Mesendoderm (in vitro differentiated cells): ENCODE measurements at places on chromosomes 2 and 18.

DNA sequence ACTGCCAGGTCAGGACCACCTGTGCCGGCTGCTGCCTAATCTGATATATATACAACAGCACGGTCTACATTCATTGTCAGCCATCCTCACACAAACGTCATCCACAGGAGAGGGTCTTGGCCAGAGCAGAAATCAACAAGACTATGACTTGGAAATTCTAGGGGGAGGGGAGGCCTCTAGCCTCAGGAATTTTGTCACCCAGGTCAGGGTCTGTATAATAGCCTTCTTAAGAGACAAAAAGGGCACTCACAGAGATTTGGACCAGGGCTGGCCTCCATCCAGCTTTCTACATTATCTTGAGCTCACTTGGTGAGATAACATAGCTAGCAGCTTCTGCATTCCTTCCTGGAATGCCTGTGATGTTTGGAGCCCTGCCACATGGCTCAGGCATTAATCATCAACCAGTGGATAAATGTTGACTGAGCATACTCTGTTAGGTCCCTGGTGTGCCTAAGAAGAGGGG lies 50.4 kb upstream of the CTIF start:
- peak; percentile 98 for DNase-seq

DNA sequence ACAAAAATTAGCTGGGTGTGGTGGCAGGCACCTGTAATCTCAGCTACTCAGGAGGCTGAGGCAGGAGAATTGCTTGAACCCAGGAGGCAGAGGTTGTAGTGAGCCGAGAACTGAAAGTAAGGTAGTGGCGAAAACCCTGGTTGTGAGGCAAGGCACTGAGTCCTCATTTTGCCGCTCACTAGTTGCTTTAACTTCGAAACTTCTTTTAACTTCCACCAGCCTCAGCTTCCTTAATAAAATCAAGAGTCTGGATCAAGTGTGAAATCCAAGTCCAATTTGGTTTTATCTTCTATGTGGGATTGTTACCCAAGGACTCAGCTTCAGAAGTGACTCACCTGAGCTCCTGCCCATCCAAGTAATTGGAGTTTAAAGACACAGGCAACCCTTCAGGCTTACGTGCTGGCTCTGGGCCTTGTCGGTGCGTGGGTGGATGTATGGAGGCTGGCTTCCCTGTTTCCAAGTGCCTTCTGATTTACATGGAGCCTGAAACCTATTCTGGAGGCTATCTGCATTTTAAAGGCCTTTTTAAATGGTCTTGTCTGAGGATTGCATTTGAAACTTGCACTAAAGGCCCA lies 374.2 kb upstream of the ID2 start:
- DNase-seq, result no peak

DNA sequence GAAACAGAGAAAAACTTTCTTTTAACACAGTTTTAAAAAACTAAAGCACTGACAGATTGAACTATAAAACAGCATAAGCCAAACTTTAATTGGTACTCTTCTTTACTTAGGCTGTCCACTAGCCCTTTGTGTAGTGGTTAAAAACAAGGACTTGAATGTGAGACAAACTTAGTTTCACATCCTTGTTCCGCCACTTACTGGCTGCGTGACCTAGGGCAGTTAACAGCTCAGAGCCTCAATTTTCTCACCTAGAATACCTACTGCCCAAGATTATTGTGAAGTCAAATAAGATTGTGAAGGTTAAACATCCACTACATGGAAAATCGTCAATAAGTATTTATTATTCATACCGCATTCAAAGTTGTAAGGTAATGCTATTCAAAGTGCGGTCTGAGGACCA lies 2.0 kb downstream of the WDR35 start:
- DNase-seq, result no peak

- DNase-seq, result no peak
These were observed 118.2 kb downstream of the SPTBN1 start for GRCh38 chr2:54574107-54574859.

DNA sequence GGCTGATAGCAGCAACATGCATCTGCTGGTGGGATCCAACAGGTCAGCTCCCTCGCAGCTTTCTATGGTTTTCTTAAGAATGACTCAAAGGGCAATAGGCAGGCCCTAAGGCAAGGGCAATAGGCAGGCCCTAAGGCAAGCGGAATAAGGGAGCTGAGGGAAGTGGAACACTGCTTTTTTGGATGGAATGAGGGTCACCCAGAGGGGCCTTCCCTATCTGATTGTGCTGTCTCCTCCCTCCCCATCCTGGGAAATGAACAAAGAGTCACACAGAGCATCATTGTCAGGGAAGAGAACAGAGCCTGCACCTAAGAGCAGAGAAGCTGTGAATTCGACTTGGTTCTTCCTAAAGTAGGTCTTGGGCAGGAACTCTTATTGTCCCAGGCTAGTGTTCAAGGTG lies 43.3 kb upstream of the PTPRM start:
- DNase-seq, result peak; percentile 48

DNA sequence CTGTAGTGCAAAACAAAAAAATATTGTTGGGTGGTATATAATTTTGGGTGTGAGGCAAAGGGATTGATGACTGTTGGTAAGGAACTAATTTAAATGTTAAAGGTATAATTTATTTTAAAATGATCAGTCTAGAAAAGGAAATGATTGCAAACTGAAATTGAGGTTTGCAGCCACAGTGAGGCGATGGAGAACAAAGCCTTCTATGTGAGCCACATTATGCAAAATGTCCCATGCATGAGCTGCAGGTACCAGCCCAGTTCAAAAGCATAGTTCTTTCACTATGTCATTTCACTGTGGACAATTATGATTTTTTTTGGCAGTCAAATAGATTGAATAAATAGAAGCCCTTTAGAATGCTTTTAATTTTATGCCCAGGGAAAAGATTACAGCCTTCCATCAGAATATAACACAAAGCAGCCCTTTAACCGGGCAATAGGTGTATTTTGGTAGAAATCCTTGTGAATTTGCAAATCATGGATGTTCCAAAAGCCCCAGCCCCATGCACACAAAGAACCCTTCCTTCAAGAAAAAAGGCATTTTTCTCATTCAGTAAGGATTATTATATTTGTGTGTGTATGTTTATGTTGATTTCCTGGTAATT lies 1.7 kb downstream of the MAP2 start:
- DNase-seq, result peak; percentile 73

- no peak for DNase-seq
These were observed 555.8 kb upstream of the ID2 start for GRCh38 chr2:8125741-8126711.

GRCh38 chr2:19851116-19851695 lies 50.6 kb downstream of the TTC32 start:
- DNase-seq, result peak; percentile 51

- DNase-seq, result no peak
These were observed 77.9 kb upstream of the PHLPP1 start for GRCh38 chr18:62637403-62637802.

- DNase-seq, result peak; percentile 73
These were observed 3.1 kb downstream of the EGR4 start for GRCh38 chr2:73290049-73290839.

DNA sequence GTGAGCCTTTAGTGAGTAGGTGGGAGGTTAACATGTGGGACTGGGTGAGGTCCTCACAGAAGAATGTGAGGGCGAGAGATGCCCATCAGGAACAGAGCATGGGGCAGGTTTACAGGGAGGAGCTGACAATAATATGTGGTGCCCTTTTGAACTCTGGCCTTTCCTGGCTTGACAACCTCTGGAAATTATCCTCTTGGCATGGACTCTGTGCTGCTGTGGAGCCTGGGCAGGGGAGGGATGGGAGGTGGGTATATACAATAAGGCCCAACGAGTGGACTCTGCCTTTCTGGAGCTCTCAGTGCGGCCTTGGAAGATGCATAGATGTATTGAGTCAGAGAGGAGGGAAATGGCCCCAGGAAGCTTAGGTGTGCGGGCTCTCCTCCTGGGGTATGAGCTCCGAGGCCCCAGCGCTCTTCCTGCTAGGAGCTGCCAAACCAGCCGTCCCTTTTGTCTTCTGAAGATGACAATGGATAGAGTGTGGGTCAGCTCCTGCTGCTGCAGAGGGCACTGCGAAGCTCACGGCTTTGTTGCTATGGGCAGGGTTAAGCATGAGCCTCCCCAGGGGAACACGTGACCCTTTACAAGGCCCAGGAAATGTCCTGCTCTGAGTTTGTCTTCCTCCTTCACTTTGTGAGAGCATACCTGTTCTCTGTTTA lies 8.7 kb upstream of the PSD4 start:
- peak; percentile 82 for DNase-seq

DNA sequence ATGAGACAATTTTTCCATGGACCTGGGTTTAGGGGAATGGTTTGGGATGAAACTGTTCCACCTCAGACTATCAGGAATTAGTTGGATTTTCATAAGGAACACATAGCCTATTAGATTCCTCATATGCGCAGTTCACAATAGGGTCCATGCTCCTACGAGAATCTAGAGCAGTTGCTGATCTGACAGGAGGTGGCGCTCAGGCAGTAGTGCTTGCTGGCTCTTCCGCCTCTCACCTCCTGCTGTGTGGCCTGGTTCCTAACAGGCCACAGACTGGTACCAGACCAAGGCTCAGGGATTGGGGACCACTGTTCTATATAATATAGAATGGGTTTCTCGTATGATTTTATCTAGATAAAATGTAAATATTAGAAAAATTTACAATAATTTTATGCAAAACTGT lies 338.7 kb downstream of the CPS1 start:
- DNase-seq, result peak; percentile 63

DNA sequence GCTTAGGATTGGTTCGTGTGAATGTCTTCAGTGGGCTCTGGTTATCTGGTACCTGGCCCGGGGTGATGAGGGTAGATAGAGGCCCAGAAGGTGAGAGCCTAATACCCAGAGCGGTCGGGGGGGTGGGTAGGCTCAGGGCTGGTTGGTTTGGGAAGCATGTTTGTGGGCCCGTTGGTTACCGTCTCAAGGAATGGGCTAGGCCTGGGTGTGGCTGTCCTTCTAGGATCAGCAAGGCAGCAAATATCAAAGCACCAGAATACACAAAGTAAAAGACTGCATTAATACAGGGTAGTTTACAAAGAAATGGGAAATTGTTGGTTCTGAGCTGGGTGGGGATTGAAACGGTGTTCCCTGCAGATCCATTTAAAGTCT lies 6.0 kb upstream of the IL1R2 start:
- DNase-seq, result no peak

DNA sequence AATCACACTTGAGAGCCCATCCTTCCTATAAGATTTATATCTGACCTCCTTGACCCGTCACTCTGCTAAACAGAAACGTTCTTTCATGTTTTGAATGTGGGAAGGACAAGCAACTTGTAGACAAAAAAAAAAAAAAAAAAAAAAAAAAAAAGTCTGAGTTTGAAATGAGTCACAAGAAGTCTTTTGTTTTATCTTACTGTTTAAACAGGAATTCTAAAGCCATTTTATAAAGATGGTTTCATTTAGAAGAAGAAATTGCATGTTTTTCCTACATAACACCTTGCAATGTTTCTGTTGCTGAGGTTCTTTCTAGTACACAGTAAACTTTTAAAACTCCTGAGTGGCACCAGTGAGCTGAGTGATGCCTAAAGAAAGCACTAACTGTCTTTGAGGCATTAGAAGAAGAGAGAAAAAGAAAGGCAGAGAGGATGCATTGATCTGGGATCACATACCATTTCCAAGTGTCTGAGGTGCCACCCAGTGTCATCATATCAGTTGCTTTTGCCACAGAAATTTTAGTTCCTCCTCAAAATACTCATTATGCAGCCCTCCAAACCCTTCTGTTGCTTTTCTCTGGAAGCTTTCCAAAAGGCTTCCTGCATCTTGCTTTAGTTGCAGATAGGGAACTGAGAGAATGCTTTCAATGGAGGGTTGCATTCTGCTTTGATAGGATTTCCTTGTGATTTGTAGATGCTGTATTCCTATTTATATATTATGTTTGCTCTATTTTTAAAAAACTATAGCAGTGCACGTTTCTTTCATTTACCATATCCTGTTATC lies 69.1 kb downstream of the ACVR2A start:
- DNase-seq, result no peak

DNA sequence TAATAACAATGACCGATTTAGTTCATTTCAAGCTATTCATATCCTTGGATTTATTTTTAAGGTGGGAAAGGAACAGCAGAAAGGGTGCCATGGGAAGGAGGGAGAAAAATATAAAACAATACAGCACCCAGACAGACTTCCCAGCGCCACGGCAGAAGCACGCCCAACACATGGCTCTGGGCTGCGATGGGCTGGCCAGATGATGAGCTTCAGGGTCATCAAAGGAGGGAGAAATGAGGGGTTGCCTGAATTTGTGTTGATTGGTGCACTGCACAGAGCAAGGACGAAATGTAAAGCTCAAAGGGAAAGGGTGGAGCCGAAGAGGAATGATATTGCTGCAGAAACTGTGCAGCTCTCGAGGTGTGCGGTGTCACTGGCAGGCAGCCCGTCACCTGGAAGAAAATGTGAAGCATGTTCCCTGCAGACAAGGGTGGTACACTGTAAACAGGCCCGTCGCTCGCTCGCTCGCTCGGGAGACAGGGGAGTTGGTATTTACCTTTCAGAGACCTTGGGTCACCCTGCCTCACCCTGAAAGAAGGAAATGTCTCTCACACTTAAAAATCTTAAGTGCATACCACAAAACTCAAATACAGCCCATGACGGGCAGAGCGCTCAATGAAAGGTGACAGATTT lies 195.5 kb upstream of the CTAGE1 start:
- DNase-seq, result no peak

DNA sequence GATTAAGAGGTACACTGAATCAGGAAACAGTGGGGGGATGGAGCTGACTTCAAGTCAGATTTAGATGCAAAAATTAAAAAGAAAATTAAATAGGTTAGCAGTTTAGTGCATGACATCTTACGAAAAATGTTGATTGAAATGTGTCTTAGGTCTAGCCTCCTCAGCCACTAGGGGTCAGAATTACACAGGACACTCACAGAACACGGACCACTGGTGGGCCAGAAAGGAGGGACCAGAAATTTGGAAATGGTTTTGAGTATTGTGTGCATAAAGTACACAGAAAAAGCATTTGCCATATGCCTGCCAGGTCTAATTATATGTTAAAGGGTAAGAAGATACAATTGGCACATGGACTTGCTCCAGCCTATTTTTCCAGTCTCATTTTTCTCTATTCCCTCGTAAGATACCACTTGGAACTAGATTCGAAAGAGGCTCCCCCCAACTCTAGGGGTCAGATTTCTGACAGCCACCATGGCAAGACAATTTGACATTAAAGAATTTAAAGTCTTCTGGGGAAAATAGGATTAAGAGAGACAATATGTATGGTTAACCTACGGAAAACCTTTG lies 550.2 kb upstream of the SETBP1 start:
- peak; percentile 64 for DNase-seq

- DNase-seq, result no peak
These were observed 71.1 kb downstream of the RNF152 start for GRCh38 chr18:61821748-61822147.

GRCh38 chr18:22169889-22170420 lies 566 bp downstream of the GATA6 start:
- DNase-seq, result peak; percentile 92
